Upper lobe of left lung (tissue), 6 donors: ENCODE measurements at places on chromosomes 3 and 15. TPM values are rescaled to one million over a fixed set of nuclear protein-coding genes. Genes with fewer than 3 reads are reported as not detected.

The ZNF660 gene
- total RNA-seq, result 2.1 TPM

The GHSR gene
- total RNA-seq, result not detected

The NMB gene
- total RNA-seq, result 13.1 TPM

The CTSH gene
- 2,398 TPM for total RNA-seq

The EIF4E3 gene
- 7.3 TPM for total RNA-seq

The SLC22A13 gene
- not detected for total RNA-seq

The ADAMTS17 gene
- 7.2 TPM for total RNA-seq

The NDN gene
- total RNA-seq, result 44.5 TPM

The ALDH1A2 gene
- 7.3 TPM for total RNA-seq

The LIPH gene
- total RNA-seq, result 63.1 TPM

The CPLX3 gene
- not detected for total RNA-seq

The C3orf85 gene
- not detected for total RNA-seq

The TIMMDC1 gene
- 37.7 TPM for total RNA-seq

The AHSG gene
- not detected for total RNA-seq

The MGLL gene
- total RNA-seq, result 174 TPM

The LRRN1 gene
- 2.3 TPM for total RNA-seq

The ZNF502 gene
- 3.9 TPM for total RNA-seq

The SPATA12 gene
- total RNA-seq, result 0.43 TPM

The SLC51A gene
- 0.91 TPM for total RNA-seq

The C3orf49 gene
- not detected for total RNA-seq

The OSTN gene
- not detected for total RNA-seq

The SNX22 gene
- total RNA-seq, result 30.4 TPM

The GPR156 gene
- 0.20 TPM for total RNA-seq

The CGNL1 gene
- total RNA-seq, result 53.4 TPM

The TRIM42 gene
- total RNA-seq, result not detected

The EPHB3 gene
- total RNA-seq, result 6.4 TPM

The SLC12A1 gene
- not detected for total RNA-seq

The ZBED2 gene
- 7.0 TPM for total RNA-seq

The C15orf40 gene
- total RNA-seq, result 13.6 TPM

The KCNMB2 gene
- total RNA-seq, result 1.1 TPM

The TUSC7 gene
- total RNA-seq, result not detected

The CNTN3 gene
- total RNA-seq, result 4.2 TPM

The ATP10A gene
- total RNA-seq, result 32.7 TPM

The TRAIP gene
- total RNA-seq, result 7.5 TPM

The FEZF2 gene
- not detected for total RNA-seq

The CHDH gene
- total RNA-seq, result 20.9 TPM

The KCNMB3 gene
- total RNA-seq, result 3.0 TPM

The WDR73 gene
- 138 TPM for total RNA-seq

The TXNRD3 gene
- 12.3 TPM for total RNA-seq

The SEMA3G gene
- 22.0 TPM for total RNA-seq

The PLIN1 gene
- total RNA-seq, result 3.8 TPM

The FOXB1 gene
- not detected for total RNA-seq

The RUVBL1 gene
- 17.3 TPM for total RNA-seq

The MRAS gene
- 29.1 TPM for total RNA-seq
